ENCODE measurements at places on chromosomes 2 and 18. TPM values are rescaled to one million over a fixed set of nuclear protein-coding genes. Genes with fewer than 3 reads are reported as not detected.

CREB1 gene
- total RNA-seq: 46.0 TPM

TAF1B gene
- 8.8 TPM for total RNA-seq

DNA sequence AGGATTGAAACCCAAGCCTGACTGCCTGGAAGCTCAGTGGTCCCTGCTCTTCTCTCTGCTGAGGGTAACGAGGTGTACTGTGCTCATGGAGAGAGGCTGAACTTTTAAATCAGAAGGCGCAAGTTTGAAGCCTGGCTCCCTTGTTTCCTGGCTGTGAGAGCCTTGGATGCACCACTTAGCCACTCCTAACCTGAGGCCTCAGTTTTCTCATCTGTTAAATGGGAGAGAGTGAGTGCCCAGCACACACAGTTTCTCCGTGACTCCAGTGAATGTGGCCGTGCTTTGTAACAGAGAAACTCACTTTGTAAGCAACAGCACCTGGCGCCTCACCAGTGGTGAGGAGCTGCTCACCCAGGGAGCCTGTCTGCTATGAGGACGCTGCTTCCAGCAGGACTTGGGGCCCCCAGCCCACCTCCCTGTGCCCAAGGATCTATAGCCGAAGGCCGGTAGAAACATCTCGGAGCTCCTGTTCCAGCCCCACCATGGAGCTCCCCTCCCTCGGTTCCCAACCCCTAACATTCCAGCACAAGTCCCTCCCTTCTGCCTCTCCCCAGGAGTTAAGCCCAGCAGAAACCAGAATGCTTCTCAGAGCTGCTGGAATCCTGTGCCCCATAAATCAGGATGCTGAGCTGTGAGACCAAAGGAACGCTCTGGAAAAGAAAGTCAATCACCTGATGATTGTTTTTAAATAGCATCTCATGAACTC, 20.3 kb upstream of the KCNK3 start:
- H3K36me3 ChIP-seq: no peaks in the 10 kb centered on the region
- no peak overlapping the region for H3K4me3 ChIP-seq
- H3K27me3 ChIP-seq: no peaks in the 10 kb centered on the region
- no peak overlapping the region for H3K27ac ChIP-seq
- DNase-seq: no peak
- H3K4me1 ChIP-seq: no peaks in the 10 kb centered on the region

DNA sequence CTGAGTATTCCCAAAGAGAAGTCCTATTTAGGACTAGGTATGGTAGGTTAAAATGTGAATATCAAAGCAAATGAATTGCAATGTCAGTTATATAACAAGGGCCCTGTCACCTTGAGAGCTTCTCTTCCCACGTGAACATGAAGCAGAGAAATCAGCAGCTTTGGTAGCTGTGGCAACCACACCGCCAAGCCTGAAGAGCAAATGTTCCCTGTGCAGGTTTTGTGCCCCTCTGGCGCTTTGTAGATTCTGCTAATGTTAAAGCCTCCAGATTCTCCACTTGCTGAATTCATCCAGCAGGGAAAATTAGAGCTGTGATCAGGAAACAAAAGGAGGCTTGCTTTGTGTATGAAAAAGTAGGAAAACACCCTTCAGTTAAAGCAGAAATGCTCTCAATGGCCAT, 322.6 kb downstream of the RBM43 start:
- no peak overlapping the region for H3K4me3 ChIP-seq
- no peak for DNase-seq
- H3K4me1 ChIP-seq: no peaks in the 10 kb centered on the region
- H3K36me3 ChIP-seq: no peaks in the 10 kb centered on the region
- H3K27me3 ChIP-seq: no peaks in the 10 kb centered on the region

- no peak for DNase-seq
- no peak overlapping the region for H3K27ac ChIP-seq
- no peaks in the 10 kb centered on the region for H3K27me3 ChIP-seq
- no peaks in the 10 kb centered on the region for H3K4me1 ChIP-seq
These were observed 92.9 kb upstream of the CSRNP3 start for GRCh38 chr2:165376571-165376975.

GRCh38 chr2:62221141-62221540, 25.2 kb downstream of the B3GNT2 start:
- H3K27ac ChIP-seq: no peak overlapping the region
- H3K4me3 ChIP-seq: no peak overlapping the region
- no peaks in the 10 kb centered on the region for H3K4me1 ChIP-seq
- H3K36me3 ChIP-seq: no peaks in the 10 kb centered on the region
- DNase-seq: no peak

DNA sequence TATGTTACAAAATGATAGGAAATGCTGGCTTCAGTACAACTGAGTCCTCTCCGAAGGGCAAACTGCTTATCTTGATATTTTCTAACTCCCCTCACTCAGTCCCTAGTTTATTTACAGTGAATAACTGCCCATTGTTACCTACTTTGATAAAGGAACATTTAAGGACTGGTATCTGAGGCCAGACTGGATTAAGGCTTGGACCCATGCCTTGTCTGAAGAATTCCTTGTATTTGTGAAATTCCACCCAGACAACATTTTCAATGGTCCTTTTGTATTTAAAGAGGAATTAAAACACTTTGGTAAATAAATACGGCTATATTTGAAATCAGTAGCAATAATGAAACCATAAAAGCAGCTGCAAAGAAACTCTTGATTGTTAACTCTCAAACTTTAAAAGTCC, 58.3 kb downstream of the PELI1 start:
- no peaks in the 10 kb centered on the region for H3K4me1 ChIP-seq
- no peak overlapping the region for H3K4me3 ChIP-seq

CXCR4 gene
- 10.5 TPM for total RNA-seq

DNA sequence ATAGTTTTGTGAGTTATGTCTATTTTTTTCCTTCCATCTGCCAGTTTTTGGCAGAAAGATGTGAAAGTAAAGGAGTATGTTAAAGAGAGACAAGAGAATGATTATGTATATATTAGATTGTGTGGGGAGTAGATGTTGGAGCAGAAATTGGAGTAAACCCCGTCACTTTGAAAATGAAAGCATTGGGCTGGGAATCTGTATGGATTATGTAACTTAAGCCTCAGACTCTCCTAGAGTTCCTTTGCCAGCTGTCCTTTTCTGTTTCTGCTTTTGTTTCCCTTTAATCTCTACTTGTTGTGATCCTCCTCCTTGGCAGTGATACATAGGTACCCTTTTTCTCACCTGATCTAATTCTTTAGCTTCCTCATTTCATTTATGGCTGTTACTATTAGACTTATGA, 19.2 kb downstream of the CCDC138 start:
- no peaks in the 10 kb centered on the region for H3K27me3 ChIP-seq
- H3K4me1 ChIP-seq: no peaks in the 10 kb centered on the region
- H3K4me3 ChIP-seq: no peak overlapping the region
- H3K36me3 ChIP-seq: no peaks in the 10 kb centered on the region
- DNase-seq: no peak

GRCh38 chr2:203535784-203536585, 884 bp upstream of the RAPH1 start:
- H3K4me3 ChIP-seq: peak overlapping the region; percentile 36
- H3K36me3 ChIP-seq: no peaks in the 10 kb centered on the region
- peak overlapping the region; percentile 91 for H3K27ac ChIP-seq
- H3K27me3 ChIP-seq: no peaks in the 10 kb centered on the region

QPCT gene
- total RNA-seq: 5.3 TPM

GRCh38 chr18:13371689-13372418, 153.3 kb downstream of the LDLRAD4 start:
- H3K4me3 ChIP-seq: no peak overlapping the region
- peak overlapping the region; percentile 20 for H3K27ac ChIP-seq
- H3K36me3 ChIP-seq: no peaks in the 10 kb centered on the region
- H3K4me1 ChIP-seq: peaks cover 14% of the 10 kb centered on the region
- DNase-seq: peak; percentile 75
- no peaks in the 10 kb centered on the region for H3K27me3 ChIP-seq

CTNNA2 gene
- total RNA-seq: 0.17 TPM

- peak; percentile 29 for DNase-seq
- no peaks in the 10 kb centered on the region for H3K36me3 ChIP-seq
These were observed 162.4 kb downstream of the CELF4 start for GRCh38 chr18:37403100-37403781.

GRCh38 chr18:45386041-45386655, 229.1 kb upstream of the SLC14A2 start:
- H3K4me3 ChIP-seq: no peak overlapping the region
- no peaks in the 10 kb centered on the region for H3K27me3 ChIP-seq
- no peaks in the 10 kb centered on the region for H3K4me1 ChIP-seq
- H3K27ac ChIP-seq: no peak overlapping the region

DNA sequence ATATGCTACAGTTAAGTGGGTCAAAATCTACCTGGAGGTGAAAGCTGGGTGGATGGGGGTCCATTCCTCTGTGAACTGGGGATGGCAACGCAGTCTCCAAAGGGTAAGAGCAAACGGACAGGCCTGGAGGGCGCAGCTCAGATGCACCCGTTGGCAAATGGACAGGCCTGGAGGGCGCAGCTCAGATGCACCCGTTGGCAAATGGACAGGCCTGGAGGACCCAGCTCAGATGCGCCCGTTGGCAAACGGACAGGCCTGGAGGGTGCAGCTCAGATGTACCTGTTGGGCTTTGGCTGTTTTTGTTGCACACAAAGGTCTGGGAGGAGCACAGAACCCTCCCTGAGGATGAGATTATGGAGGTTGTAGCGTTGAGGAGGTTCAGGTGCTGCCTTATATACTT, 33.7 kb downstream of the RBFA start:
- no peak overlapping the region for H3K27ac ChIP-seq
- H3K4me1 ChIP-seq: no peaks in the 10 kb centered on the region
- no peak for DNase-seq
- no peak overlapping the region for H3K4me3 ChIP-seq
- no peaks in the 10 kb centered on the region for H3K27me3 ChIP-seq

ALPI gene
- 9.4 TPM for total RNA-seq

- DNase-seq: peak; percentile 74
- no peak overlapping the region for H3K4me3 ChIP-seq
- no peaks in the 10 kb centered on the region for H3K27me3 ChIP-seq
- H3K4me1 ChIP-seq: no peaks in the 10 kb centered on the region
- no peaks in the 10 kb centered on the region for H3K36me3 ChIP-seq
These were observed 56.8 kb downstream of the SRD5A2 start for GRCh38 chr2:31523871-31524492.

LRATD1 gene
- 200 TPM for total RNA-seq

GRCh38 chr18:9838144-9838877, 47.5 kb upstream of the TXNDC2 start:
- no peak overlapping the region for H3K27ac ChIP-seq
- no peaks in the 10 kb centered on the region for H3K27me3 ChIP-seq
- no peak for DNase-seq
- H3K4me3 ChIP-seq: no peak overlapping the region

DNA sequence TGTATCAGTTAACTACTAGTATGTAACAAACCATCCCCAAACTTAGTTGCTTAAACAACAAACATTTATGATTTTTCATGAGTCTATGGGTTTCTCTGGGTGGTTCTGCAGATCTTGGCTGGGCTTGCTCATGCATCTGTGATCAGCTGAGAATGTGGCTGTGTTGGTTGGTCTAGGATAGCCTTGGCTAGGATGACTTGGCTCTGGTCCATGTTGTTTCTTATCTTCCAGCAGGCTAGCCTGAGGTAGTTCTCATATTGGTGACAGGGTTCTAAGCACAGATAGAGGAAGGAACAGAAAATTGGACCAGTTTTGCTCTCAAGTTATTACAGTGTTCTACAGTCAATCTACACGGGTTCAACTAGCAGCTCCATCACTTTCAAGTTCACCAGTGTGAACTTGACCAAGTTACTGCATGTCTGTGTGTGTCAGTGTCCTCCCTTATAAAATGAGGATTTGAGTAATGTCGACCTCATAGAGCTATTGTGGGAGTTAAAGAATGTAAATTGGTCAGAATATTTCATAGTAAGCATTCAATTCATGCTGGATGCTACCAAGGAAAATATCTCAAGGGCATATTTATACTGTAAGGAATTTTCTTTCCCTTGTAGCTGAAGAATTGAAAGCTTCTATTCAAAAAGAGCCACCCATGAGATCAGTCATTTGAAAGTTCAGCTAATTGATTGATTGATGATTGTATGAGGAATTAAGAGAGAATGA, 65.3 kb downstream of the MYO3B start:
- H3K4me3 ChIP-seq: no peak overlapping the region
- no peak overlapping the region for H3K27ac ChIP-seq
- no peaks in the 10 kb centered on the region for H3K27me3 ChIP-seq
- no peaks in the 10 kb centered on the region for H3K36me3 ChIP-seq
- H3K4me1 ChIP-seq: no peaks in the 10 kb centered on the region

DNA sequence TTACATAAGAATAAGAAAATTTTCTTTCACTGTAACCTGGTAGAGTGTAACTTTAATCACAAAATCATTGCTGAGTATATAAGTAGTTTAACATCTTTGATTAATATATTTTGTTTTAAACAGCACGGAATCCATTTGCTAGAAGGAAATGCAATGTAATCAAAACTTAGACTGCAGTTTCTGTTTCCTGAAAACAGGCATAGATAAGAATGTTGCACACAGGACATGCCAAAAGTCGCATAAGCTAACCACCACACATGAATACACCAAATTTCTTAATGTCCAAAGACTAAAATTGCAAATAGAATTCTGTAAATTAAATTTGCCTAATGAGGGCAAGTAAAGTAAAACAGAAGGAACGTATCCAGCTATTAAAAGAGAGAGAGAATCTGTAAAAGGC, 51.0 kb upstream of the SERPINB2 start:
- no peaks in the 10 kb centered on the region for H3K27me3 ChIP-seq
- H3K27ac ChIP-seq: no peak overlapping the region
- no peak overlapping the region for H3K4me3 ChIP-seq
- DNase-seq: no peak

GRCh38 chr18:50310080-50310479, 22.6 kb upstream of the CXXC1 start:
- H3K4me3 ChIP-seq: no peak overlapping the region
- H3K27ac ChIP-seq: no peak overlapping the region
- DNase-seq: no peak

DNA sequence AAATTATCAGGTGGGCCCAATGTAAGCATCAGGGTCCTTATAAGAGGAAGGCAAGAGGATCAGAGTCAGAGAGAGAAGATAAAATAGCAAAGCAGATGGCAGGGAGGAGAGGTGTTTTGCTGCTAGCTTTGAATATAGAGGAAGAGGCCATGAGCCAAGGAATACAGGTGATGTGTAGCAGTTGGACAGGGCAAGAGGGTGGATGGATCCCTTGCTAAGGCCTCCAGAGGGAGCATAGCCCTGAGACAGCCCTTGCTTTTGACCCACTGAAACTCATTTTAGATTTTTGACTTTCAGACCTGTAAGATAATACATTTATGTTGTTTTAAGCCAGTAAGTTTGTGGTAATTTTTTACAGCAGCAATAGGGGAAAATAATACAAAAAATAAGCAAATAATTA, 116.6 kb upstream of the PARD3B start:
- no peak for DNase-seq
- H3K27me3 ChIP-seq: no peaks in the 10 kb centered on the region
- H3K27ac ChIP-seq: no peak overlapping the region
- no peak overlapping the region for H3K4me3 ChIP-seq
- no peaks in the 10 kb centered on the region for H3K4me1 ChIP-seq

GRCh38 chr2:228747483-228747882, 523.6 kb downstream of the PID1 start:
- no peak overlapping the region for H3K4me3 ChIP-seq
- H3K36me3 ChIP-seq: no peaks in the 10 kb centered on the region
- H3K4me1 ChIP-seq: no peaks in the 10 kb centered on the region
- DNase-seq: no peak
- H3K27ac ChIP-seq: no peak overlapping the region

Measured in colonic mucosa (tissue), 4 donors.